ENCODE measurements at places on chromosomes 7 and 10.

DNA sequence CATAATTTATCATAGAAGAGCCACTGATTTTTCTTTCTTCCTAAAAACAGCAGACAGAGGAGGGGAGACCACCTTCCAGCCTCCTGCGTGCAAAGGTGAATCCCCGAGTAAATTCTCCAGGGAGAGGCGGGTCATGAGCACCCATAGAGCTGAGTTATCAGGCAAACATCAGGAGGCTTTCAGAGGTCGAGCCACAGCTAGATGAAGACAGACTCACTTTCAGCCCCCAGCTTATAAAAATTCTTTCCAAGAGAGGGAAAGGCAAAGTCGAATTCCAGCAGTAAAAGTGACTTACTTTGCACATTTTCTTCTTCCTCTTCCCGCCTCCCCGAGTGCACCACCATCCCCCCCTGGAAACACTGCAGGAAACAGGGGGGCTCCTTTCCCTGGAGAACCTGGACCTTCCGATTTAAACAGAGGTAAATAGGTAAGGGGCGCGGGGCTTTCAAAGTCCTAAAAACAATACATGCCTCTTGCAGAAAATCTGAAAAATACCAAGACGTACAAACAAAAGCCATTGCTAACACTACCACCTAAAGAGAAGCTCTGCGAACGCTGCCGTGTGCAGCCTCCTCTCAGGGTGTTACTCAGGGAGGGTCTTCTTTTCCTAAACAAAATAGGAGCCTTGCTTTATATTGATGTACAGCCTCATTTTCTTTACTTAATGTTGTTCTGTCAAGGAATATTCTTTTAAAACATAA lies 163.8 kb downstream of the SVIL start:
- no peak for DNase-seq

DNA sequence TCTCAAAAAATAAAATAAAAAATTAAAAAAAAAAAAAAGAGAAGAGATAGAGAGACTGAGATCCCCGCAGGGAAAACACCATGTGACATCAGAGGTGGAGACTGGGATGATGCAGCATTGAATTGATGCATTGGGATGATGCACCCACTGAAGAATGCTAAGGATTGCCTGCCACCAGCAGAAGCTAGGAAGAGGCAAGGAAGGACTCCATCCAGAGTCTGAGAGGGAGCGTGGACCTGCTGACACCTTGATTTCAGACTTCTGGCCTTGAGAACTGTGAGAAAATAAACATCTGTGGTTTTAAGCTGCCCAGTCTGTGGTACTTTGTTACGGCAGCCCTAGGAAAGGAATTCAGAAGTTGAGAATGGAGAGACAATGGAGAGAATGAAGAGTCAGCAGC lies 89.8 kb upstream of the PRPS1L1 start:
- no peak for DNase-seq

GRCh38 chr7:13198036-13198435 lies 510.6 kb downstream of the ARL4A start:
- DNase-seq, result no peak

GRCh38 chr10:14742815-14743214 lies 31.9 kb downstream of the FAM107B start:
- no peak for DNase-seq

GRCh38 chr10:129075508-129075907 lies 391.5 kb upstream of the MGMT start:
- no peak for DNase-seq

DNA sequence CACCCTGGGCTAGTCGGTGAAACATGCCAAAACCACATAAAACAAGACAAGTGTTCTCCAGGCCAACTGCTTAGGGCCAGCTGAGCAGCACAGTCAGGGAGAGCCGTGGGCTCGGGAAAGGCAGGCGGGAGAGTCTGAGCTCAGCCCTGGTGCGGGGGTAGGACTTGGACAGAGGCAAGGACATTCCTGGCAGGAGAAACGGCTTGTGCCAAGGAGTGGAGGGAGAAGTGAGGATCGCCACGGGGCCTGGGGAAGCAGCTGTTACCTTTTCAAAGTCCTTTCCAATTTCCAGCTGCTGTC lies 4.2 kb downstream of the ELN start:
- DNase-seq, result peak; percentile 67
